ENCODE measurements at places on chromosomes 7 and 10. TPM values are rescaled to one million over a fixed set of nuclear protein-coding genes. Genes with fewer than 3 reads are reported as not detected.
A peak's percentile ranks its signal among the peaks of the same experiment; 100 is the strongest.

SLC18A3 gene
- not detected for total RNA-seq

- no peak for DNase-seq
Observed at GRCh38 chr7:116322541-116322940, 112.2 kb downstream of the TES start.

GRCh38 chr10:26858707-26859034, 2.1 kb downstream of the ABI1 start:
- no peak for DNase-seq

GRCh38 chr7:13932131-13932530, 57.3 kb downstream of the ETV1 start:
- DNase-seq, result no peak

DNA sequence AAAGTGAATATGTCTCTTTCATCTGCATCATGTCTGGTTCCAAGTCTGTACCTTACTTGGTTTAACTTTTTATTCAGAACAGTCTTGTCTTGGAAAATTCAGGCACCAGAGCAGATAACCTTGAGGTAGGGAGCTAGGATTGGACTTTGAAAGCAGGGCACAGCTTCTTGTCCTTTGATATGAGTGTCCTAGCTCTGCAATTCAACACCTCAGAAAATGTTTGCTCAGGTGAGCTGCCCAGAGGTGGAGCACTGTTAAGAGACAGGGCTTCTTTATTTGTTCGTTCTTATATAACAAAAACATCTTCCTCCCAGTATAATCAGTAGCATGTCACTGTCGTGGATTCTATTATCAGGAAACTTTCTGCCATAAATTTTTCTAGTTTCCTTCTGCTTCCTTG, 118.3 kb downstream of the LRRC4 start:
- DNase-seq, result no peak

GRCh38 chr7:5795752-5796475, 14.5 kb upstream of the RNF216 start:
- DNase-seq, result no peak

- DNase-seq, result no peak
Observed at GRCh38 chr10:49310460-49310859, 11.5 kb downstream of the C10orf71 start.

DNA sequence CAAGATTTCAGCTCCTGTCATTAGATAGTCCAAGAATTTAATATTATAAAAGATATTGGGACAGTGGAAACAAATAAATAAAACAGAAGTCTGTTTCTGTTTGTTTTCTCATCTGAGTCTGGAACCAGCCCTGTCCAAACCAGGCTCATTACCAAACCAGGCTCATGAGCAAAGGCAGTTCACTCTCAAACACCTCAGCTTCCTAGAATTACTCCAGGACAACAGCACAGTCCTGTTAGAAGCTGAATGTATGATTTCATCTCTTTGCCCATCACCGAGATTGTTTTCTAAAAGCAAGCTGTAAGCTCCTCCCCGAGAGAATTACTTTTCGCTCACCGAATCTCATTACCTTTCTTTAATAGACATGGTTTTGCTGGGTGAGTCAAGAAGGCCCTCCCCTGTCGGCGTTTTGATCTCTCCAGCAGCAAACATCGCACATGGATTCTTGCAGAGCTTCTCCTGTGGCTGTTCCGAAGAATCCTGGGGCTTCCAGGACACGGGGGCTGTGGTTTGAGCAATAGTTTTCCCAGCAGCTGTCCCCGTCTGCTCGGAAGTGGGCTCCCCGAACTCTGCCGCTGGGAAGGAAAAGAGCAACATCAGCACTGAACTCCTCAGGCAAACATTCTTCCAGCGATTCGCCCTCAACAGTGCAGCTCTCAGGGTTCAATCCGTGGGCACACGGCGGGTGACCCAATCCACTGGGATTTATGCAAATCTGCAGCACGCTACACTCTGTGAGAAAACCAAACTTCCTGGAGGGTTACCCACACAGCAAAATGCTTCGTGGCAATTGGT, 112.5 kb downstream of the SVIL start:
- DNase-seq, result peak; percentile 80

FAS gene
- total RNA-seq, result 21.3 TPM

DNA sequence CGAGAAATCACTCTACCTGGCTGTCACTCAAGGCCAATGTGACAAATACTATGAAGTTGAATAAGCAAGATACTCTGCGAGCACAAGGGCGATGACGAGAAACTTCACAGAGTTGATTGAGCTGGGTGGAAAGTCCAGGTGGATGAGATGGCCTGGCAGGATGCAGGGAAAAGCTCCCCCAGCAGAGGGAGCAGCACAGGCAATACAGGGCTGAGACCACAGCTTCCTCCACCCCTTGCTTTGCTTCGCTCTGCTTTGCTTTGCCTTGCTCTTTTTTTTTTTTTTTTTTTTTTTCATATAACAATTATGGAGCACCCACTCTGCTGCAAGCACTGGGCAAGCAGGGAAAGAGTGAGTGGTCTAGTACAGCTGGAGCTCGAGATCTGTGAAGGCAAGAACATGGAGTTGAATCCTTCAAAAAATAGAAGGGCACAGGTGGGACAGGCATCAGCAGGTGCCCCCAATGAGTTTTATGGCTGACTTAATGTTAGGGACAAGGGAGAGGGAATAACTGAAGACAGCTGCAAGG, 88.3 kb downstream of the CABCOCO1 start:
- peak; percentile 73 for DNase-seq

DNA sequence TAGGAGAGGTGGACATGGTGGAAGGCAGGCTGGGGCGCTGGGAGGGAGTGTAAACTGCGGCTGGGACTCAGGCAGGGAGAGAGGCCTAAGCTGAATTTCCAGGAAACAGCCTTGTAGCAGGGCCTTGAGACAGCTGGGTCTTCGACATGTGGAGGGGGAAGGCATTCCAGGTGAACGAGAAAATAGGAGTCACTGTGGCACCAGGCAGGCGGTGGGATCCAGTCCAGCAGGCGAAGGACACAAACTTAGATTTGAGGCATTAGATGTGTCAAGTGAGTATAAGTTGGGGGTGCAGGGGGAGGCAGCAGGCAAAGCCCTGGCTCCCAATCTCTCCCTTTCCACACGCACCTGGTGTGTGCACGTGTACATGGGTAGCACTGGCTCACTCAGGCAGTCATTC, 105.3 kb downstream of the PTPN20 start:
- no peak for DNase-seq

ZNF679 gene
- total RNA-seq, result not detected

- no peak for DNase-seq
Observed at GRCh38 chr10:22711373-22711772, 3.0 kb downstream of the PIP4K2A start.

DNA sequence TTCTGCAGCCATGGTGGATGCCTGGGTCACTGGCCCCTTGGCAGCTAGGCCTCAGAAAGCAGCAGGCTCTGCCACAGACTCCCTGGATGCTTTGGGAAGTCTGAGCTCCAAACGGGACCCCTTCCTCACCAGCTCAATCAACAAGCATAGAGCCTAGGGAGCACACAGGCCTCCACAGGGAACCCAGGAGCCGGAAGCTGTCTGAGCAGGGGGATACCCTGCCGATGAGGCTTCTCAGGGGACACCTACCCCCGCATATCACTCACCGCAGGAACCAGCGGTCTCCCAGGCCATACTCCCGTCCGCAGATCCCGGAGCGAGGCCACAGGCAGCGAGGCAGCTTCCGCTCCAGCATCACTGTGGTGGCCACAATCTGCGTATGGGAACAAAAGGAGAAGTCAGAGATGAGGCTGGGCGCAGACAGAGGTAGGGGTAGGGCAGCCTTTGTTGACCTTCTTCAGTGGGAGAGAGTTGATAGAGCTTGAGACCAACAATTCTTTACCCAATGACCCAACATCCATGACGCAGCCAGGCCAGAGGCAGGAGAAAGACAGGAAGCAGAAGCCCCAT, 13.4 kb downstream of the TRPV6 start:
- no peak for DNase-seq

DNA sequence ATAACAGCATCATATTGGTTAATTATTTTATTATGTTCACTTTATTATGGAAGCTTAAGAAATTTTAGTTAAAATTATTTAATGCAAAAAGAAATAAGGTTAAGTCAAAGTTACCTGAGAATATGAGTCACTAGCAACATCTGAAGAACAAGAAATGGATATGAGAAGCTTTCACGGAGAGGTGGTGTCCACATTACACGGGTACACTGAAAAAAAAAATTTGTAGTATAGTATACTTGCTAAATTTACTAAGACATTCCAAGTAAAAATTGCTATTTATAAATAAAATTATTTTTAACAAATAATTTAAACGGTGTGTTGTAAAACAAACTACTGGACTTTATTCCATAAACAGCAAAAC, 63.9 kb downstream of the DPY19L1 start:
- no peak for DNase-seq

DNA sequence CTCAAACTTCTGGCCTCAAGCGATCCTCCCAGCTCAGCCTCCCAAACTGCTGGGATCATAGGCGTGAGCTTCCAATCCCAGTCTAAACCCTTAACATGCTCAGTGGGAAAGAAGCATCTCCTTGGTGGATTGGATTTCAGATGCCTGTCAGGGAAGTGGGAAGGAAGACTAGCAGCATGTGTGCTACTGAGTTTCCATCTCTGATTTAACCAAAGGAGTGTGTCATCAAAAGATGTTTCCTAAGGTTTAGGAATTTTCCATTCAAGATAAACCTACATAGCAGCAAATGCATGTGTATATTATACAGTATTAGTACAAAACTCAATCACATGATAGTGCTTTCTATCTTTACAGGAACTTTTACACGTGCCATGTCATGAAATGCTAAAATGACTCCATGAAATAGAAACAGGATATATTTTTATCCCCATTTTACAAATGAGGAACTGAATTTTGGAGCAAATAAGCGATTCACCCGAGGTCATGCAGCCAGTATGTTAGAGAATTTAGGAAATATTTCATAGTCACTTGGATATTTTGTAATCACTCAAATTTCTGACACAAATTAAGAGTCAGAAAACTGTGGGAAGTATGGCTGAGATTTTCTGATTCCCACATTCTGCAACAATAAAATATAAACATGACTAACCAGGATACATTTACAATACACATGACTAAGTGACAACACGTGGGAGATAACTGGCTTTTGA, 11.4 kb upstream of the TMEM26 start:
- peak; percentile 66 for DNase-seq

- DNase-seq, result no peak
Observed at GRCh38 chr10:6713716-6714115, 133.6 kb upstream of the PRKCQ start.

- DNase-seq, result no peak
Observed at GRCh38 chr10:44516891-44517290, 132.0 kb upstream of the CXCL12 start.

DNA sequence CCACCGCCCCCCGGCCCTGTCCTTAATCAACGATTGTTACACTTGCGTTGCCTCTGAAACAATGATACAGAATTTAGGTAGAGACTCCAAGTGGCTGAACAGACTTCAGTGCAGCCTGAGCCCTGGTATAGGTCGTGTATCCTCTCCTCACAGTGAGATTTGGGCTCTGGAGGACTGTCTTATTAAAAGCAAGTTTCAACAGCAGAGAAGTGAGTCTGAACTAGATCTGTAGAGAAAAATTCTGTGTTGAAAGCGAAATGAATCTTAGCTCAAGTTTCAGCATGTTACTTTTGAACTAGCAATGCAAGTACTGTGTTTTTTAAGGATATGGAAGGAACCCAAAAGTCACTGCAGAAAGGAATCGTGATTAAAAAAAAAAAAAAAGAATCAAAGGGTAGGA, 103.1 kb downstream of the HOXA1 start:
- DNase-seq, result no peak

DNA sequence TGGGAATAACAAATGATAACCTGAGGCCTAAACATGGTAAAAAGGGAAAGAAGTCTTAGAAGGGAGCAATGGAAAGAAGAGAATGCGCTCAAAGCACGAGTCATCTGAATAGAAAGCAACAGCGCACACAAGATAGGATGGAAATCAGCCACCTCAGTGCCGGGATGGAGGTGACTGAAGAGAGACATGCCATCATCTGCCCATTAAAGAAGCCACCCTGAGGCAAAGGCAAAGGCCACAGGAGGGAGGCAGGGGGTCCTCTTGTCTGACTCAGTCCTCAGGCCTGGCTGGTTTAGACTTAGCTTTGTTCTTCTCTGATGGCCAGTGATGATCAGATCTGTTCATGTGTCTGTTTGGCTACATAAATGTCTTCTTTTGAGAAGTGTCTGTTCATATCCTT, 180.6 kb downstream of the CHCHD3 start:
- no peak for DNase-seq

ACTL6B gene
- not detected for total RNA-seq

SLC26A3 gene
- not detected for total RNA-seq

- DNase-seq, result no peak
Observed at GRCh38 chr7:54995166-54995565, 23.7 kb upstream of the EGFR start.

GRCh38 chr10:132607491-132607890, 69.9 kb downstream of the INPP5A start:
- DNase-seq, result no peak

DNA sequence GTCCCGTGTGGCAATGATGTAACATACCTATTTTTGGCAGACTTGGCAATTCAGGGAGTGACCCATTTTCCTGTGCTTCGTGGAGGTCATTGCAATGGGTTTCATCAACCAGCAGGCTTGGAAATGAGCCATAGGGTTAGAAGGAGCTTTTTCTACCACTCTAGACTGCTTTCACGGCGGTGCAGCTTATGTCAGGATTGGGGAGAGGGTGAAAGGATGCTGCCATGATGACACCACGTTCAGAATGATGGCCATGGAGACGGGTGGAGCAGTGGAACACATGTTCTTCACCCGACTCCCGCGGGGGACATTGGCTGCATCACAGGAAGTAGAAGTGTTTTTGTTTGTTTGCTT, 220.2 kb downstream of the EMX2 start:
- DNase-seq, result no peak

PIK3CG gene
- total RNA-seq, result not detected
